ENCODE measurements at places on chromosomes 5 and 9. TPM values are rescaled to one million over a fixed set of nuclear protein-coding genes. Genes with fewer than 3 reads are reported as not detected.
A peak's percentile ranks its signal among the peaks of the same experiment; 100 is the strongest.

CARTPT gene
- not detected for total RNA-seq

RASGRF2 gene
- 0.05 TPM for total RNA-seq

CCDC183 gene
- total RNA-seq: 2.8 TPM

CCDC192 gene
- total RNA-seq: not detected

- DNase-seq: no peak
These were observed 172.9 kb upstream of the SMIM23 start for GRCh38 chr5:171612749-171613148.

GRCh38 chr5:102539996-102540728 lies 41.4 kb upstream of the SLCO6A1 start:
- DNase-seq: no peak

DNA sequence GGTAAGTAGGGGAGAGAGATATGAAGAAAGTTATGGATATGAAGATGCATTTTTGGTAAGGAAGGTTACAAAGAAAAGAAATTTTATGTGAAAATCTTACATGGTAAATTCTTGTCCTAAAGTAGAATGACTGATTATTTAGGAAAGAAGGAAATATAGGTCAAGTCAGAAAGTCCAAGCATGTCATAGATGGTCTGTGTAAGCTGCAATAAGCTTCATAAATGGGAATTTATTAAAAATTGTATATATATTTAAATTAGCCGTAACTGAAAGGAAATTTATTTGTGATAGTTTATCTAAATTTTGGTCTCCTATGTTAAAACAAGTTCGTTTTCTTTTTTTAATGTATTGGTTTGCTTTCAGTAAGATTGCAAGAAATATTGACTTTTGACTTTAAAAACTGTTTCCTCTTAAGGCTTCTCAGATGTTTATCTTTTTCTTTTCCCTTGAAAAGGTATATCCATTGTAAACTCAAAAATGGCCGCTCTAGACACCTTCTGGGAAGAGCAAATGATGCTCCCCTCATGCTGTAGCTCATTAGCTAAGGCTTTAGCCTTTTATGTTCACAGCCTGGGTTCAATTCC lies 46.8 kb upstream of the HAPLN1 start:
- DNase-seq: peak; percentile 19

GRCh38 chr5:100424787-100425186 lies 110.4 kb upstream of the FAM174A start:
- DNase-seq: no peak

- no peak for DNase-seq
These were observed 110.3 kb downstream of the ARRDC3 start for GRCh38 chr5:91272858-91273257.

DNA sequence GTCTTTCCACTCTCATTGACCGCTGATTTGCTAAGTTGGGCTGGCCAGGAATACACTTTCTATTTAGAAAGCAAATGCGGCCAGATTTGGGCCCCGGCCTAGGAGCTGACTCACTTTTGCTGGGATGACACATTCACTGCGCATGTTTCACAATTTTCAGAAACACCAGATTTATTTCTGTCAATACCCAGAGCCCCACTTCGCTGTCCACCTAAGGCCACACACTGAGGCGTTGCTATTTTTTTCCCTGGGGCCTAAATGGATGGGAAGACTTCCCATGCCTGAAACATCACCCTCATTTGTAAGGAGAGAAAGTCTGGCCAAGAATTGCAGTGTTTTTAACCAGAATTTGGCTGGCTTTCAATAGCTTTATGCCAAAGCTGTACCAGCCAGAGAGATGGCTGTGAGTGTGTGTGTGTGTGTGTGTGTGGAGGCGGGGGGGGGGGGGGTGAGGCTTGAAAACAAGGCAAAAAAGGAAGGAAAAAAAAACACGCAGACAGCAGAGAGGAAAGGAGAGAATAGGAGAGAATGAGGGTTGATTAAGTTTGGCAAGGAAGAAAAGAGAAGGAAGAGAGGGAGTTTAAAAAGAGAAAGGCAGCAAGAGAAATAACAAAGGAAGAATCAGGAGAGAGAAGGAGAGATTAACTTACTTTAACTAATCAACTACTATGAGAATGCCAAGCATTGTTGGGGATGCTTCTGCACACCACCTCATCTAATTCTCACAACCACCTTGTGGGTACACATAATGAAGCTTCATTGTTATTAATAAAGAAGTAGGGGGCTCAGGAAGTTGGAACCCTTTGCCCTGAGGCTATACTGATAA lies 261.4 kb upstream of the KLF4 start:
- DNase-seq: peak; percentile 81

- no peak for DNase-seq
These were observed 5.5 kb upstream of the LTC4S start for GRCh38 chr5:179788193-179788854.

- no peak for DNase-seq
These were observed 98.7 kb downstream of the RAPGEF6 start for GRCh38 chr5:131536211-131536826.

DNA sequence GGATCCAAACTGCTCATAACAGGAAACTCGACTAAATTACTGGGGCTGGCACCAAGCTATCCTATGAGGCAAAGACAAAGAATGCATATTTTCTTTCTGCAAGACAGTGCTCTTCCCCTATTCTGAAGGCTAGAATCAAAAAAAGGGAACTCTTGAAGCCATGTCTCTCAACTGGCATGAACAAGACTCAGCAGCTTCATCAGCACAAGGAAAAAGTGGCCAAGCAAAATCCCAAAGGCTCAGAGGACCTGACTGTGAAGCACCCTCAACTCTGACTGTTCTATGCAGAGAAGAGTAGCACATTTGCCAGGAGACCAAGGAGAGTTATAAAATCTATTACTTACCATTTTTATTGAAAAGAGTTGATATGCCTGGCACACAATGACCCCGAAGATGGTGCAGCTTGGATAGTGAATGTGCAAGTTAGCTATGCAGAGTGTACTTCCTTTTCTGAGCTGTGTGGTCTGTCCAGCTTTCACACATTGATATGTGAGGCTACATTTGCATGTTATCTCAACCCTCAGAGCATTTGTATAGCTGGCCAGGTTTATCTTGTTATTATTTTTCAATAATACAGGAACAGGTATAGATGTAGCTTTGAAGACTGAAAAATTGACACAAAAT lies 51.0 kb upstream of the FYB1 start:
- DNase-seq: no peak

DNA sequence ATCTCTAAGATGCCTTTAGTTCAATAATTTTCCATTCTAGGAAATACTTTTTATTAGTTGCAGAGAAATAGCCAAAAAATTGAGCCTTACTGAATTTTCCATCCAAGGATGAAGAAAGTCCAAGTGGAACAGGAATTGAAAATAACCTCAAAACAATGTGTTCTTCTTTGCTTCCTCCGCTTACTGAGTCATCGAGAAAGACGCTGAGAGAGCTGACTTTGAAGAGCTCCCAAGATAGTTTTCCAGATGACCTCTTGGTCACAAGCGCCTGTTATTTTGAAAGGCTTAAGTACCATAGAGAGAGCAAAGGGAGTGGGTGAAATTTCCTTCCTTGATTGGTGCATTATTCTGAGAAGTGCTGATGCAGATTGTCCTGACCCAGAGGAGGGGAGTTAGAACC lies 253.5 kb upstream of the ATP10B start:
- DNase-seq: no peak

GRCh38 chr5:123098767-123099513 lies 9.9 kb downstream of the PRDM6 start:
- no peak for DNase-seq

DNA sequence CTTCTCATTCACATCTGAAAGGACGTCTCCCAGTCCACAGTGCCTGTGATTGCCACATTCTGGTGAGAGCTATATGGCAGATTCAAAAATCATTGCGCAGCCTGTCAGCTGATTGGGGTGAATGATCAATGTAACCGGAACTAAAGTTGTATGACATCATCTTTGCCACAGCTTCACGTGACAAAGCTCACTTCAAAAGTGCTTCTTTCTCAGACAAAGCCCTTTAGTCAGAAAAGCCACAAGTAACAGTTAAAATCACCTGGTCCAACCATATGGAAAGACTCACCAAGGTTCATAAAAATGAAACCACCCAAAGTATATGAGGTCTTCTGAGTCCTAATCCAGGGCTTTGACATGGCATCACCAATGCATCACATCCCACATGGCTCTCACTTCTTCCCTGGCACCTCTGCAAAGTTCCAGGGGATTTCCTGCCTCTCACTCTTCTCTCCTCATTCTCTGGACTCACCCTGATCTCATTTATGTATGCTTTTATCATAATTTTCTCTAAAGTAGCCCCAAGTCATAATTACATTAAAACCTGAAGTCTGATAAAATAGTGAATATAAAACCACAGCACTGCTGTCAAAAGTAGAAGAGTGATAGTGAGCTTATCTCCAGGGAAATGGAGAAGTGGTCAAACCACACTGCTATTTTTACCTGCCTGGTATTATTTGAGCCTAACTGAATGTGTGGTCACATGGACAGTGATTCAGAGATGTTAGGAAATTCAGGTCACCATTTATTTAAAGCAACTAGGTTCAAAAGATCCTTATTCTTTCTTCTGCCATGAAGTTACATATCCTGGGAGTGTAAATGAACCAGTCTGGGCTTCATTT lies 193.1 kb upstream of the PTGER4 start:
- DNase-seq: no peak

DNA sequence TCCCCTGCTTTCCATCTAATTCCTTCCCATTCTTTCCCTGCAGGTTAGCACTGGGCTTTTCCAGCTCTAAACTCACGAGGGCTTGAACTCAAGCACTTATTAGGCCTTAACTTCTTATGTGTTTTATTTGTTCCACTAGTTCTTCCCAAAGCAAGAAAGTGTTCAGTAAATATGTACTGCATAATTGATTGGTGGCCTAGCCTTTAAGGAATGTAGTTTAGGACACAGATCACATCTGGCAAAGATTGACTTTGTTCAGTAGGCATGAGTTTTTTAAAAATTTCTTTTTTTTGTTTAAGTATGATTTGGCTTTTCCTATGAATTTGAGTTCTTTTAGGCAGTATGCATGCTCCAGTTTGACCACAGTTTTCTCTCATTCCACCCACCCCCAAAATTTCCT lies 285.2 kb downstream of the NPR3 start:
- no peak for DNase-seq

GRCh38 chr9:124191691-124192395 lies 65.9 kb upstream of the NEK6 start:
- DNase-seq: no peak

- no peak for DNase-seq
These were observed 689 bp downstream of the AK3 start for GRCh38 chr9:4740388-4740637.

DNA sequence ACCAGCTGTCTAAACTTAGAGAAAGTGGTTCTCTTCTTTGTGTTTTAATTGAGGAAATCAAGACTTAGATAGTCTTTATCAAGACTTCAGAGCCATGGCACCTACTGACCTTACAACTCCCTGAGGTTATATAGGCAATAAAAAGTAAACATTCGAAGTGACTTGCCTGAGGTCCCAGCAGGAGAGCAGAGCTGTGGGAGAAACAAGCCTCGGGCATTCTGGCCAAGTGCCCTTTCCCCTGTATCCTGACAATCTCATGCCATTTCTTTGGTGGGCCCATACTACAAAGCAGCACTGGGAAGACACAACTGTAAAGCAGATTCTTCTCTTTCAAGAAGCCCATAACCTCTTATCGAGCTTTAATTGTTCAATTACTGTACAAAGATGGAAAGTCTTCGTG lies 23.1 kb downstream of the FREM1 start:
- no peak for DNase-seq

GRCh38 chr9:83081846-83082245 lies 18.9 kb upstream of the RASEF start:
- no peak for DNase-seq
